ENCODE measurements at places on chromosomes 6 and 20.

DNA sequence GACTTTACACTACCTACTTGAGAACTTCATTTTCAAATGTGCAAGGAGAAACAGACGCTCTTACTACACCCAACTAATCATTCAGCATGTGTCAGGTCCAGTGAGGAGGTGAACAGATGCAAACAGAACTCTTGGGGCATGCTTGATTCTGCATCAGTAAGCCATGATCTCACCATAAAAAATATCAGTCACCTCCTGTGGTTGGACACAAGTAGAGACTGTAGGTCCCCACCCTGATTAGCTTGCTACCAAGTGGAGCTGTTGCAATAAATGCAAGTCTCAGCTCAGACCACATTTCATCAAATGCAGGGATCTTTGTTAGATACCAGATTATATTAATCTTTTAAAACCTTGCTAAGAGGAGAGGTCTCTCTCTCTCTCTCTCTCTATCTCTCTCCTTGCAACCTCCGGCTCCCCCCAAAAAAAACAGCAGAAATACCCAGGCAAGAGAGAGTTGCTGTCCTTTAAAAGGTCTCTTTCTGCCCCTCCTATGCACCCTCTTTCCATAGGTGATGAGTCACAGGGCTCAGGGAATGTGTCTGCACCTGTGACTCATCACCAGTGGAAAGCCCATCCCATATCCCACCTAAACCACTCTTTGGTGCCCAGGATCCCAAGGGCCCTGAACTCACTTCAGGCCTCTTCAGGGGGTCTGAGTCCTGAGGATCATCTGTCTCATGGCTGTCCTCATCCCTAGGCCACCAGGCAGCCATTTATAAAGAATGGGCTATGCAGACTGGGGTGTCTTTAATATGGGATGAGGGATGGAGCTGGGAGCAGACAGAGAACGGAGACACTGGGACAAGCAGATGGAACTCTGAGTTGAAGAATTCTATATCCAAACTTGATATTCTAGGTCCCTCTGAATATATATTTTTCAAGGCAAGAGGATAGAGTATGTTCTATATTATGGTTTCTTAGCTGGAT is 154.5 kb downstream of the QRSL1 start:
- no peak for DNase-seq

DNA sequence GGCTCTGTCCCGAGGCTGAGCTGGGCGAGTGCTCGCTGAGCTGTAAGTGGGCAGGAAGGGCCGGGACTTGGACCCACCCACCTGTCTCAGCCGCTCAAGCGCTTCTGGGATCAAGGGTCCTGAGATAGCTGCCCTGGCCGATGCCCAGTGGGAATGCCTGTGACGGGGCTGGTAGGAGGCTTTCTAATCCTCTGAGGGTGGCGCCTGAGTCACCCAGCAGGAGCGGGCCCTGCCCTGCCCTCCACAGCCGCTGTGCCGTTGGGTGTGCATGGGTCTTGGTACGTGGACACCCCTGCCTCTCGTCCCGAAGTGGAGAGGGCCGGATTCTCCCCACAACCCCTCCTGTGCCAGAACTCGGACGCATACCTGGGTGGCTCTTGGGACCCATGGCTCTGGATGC is 43.1 kb upstream of the GATA5 start:
- DNase-seq = no peak

DNA sequence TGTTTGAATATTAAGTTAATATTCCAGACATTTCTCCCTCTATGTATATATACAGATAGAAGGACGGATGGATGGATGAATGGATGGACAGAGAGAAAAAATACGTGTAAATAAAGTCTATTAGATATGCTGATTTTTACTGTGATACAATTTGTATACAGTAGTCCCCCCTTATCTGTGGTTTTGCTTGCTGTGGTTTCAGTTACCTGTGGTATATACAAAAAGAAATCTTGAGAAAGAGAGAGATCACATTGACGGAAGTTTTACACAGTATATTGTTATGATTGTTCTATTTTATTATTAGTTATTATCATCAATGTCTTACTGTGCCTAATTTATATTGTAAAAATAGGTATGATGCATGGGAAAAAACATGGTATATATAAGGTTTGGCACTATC is 290.2 kb downstream of the UTRN start:
- no peak for DNase-seq

- no peak for DNase-seq
These were observed 50.8 kb downstream of the EYA2 start for GRCh38 chr20:46945465-46945864.

DNA sequence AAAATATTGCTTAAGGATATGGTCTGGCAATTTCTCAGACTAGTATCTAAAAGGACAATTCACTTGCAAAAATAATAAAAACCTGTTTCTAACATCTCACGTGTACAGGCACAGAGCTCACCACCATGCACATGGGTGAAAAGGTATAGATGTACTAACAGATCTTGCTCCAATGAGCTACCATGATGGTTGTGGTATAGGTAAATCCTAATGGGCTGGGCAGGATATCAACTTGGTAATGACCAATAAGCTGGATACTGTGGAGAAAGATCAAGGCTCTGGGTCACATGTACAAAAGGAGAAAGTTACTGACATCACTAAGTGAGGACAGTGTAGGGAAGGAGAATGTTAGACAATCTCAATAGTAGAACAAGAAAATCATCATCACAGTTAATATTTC is 111.0 kb upstream of the NUP153 start:
- no peak for DNase-seq
